Ovary (tissue), 10 donors: ENCODE measurements at places on chromosomes 1 and 21. TPM values are rescaled to one million over a fixed set of nuclear protein-coding genes. Genes with fewer than 3 reads are reported as not detected.

- peak overlapping the region; percentile 100 for H3K27ac ChIP-seq
- peak overlapping the region; percentile 63 for H3K4me3 ChIP-seq
- peaks cover 47% of the 10 kb centered on the region for H3K4me1 ChIP-seq
These were observed 583 bp downstream of the MEF2D start for GRCh38 chr1:156499842-156500542.

DNA sequence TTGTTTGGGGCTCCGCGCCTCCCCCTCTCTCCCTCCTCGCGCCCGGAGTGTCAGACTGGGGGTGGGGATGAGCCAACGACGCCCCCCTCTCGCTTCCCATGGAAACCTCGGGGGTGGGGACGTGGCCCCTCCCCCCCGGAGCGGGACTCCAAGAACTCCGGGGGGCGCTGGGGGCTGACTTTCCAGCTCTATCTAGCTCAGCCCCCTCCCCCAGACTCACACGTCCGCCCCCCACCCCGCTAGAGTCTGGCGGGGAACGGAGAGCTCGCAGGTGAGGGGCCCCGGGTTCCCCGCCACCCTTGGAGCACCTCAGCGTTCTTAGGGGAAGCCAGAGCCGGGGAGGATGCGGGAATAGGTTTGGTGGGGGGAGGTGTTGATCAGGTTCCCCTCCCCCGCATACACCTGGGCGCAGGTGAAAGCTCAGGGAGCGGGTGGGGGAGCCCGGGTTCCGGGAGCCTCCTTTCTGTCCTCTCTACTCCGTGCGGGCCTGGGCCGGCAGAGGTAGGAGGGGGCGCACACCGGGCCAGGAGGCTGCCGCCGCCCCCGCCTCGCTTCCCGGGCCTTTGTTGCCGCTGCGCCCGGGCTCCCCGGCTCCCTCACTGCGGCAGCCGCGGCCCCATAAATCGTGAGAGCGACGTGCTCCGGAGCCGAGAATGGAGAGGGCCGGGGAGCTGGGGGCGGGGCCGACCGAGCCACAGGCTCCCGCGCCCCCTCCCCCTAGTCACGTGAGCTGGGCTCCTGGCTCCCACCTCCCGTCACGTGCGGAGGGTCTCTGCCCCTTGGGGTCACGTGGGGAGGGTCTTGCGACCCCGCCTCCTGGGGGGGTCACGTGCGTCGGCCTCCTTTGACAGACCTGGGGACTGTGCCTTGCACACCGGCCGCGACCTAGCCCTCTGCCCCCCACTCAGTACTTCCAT lies 1.9 kb downstream of the EFNA3 start:
- no peaks in the 10 kb centered on the region for H3K36me3 ChIP-seq
- peaks cover 17% of the 10 kb centered on the region for H3K4me1 ChIP-seq
- no peak overlapping the region for H3K27ac ChIP-seq
- H3K27me3 ChIP-seq = peaks cover 16% of the 10 kb centered on the region
- H3K4me3 ChIP-seq = no peak overlapping the region

- no peak for DNase-seq
- H3K27ac ChIP-seq = no peak overlapping the region
- H3K4me1 ChIP-seq = no peaks in the 10 kb centered on the region
- H3K36me3 ChIP-seq = no peaks in the 10 kb centered on the region
- no peaks in the 10 kb centered on the region for H3K27me3 ChIP-seq
These were observed 26.5 kb upstream of the SLC35A3 start for GRCh38 chr1:99943223-99943794.

GRCh38 chr1:93680420-93681100 lies 1.1 kb downstream of the BCAR3 start:
- H3K27me3 ChIP-seq = no peaks in the 10 kb centered on the region
- peak overlapping the region; percentile 72 for H3K27ac ChIP-seq
- H3K4me3 ChIP-seq = peak overlapping the region; percentile 70
- DNase-seq = peak; percentile 84
- peaks cover 10% of the 10 kb centered on the region for H3K4me1 ChIP-seq

DNA sequence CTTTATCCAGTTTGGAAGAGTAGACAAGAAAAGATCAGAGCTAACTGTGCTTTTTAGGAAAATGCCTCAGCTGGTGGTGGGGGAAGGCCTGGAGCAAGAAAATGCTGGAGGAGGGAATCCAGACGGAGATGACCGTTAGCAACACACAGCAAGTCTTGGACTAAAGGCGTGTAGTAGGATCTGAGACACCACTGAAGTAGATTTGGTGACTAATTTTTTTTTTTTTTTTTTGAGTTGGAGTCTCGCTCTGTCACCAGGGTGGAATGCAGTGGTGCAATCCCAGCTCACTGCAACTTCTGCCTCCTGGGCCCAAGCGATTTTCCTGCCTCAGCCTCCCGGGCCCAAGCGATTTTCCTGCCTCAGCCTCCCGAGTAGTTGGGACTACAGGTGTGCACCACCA lies 41.2 kb downstream of the LPAR3 start:
- no peaks in the 10 kb centered on the region for H3K36me3 ChIP-seq
- no peaks in the 10 kb centered on the region for H3K27me3 ChIP-seq
- no peak for DNase-seq
- no peak overlapping the region for H3K27ac ChIP-seq
- H3K4me3 ChIP-seq = no peak overlapping the region

- no peak overlapping the region for H3K27ac ChIP-seq
- H3K27me3 ChIP-seq = no peaks in the 10 kb centered on the region
- H3K4me3 ChIP-seq = no peak overlapping the region
- H3K36me3 ChIP-seq = no peaks in the 10 kb centered on the region
- no peak for DNase-seq
- H3K4me1 ChIP-seq = no peaks in the 10 kb centered on the region
These were observed 72.3 kb upstream of the CAMK1G start for GRCh38 chr1:209511169-209511568.

- H3K27me3 ChIP-seq = no peaks in the 10 kb centered on the region
- H3K4me3 ChIP-seq = no peak overlapping the region
- peaks cover 2% of the 10 kb centered on the region for H3K4me1 ChIP-seq
- no peak overlapping the region for H3K27ac ChIP-seq
These were observed 49.6 kb upstream of the LBR start for GRCh38 chr1:225477296-225477911.

GRCh38 chr1:8879922-8880676 lies 1.6 kb upstream of the ENO1 start:
- H3K27me3 ChIP-seq = no peaks in the 10 kb centered on the region
- no peak overlapping the region for H3K4me3 ChIP-seq
- peak overlapping the region; percentile 99 for H3K27ac ChIP-seq
- H3K36me3 ChIP-seq = no peaks in the 10 kb centered on the region
- DNase-seq = no peak

- H3K27ac ChIP-seq = no peak overlapping the region
- H3K4me1 ChIP-seq = no peaks in the 10 kb centered on the region
- no peaks in the 10 kb centered on the region for H3K27me3 ChIP-seq
These were observed 27.5 kb downstream of the UBASH3A start for GRCh38 chr21:42431196-42431595.

GRCh38 chr1:189847613-189848012 lies 630.1 kb downstream of the BRINP3 start:
- no peak overlapping the region for H3K27ac ChIP-seq
- H3K27me3 ChIP-seq = no peaks in the 10 kb centered on the region
- DNase-seq = no peak
- no peak overlapping the region for H3K4me3 ChIP-seq
- no peaks in the 10 kb centered on the region for H3K4me1 ChIP-seq

- H3K27ac ChIP-seq = no peak overlapping the region
- no peaks in the 10 kb centered on the region for H3K36me3 ChIP-seq
- H3K27me3 ChIP-seq = no peaks in the 10 kb centered on the region
- peaks cover 1% of the 10 kb centered on the region for H3K4me1 ChIP-seq
- H3K4me3 ChIP-seq = no peak overlapping the region
These were observed 84.3 kb downstream of the PTPN14 start for GRCh38 chr1:214467078-214467585.

GRCh38 chr1:230877146-230877923 lies 9.0 kb upstream of the C1orf198 start:
- no peak overlapping the region for H3K4me3 ChIP-seq
- DNase-seq = no peak
- peaks cover 2% of the 10 kb centered on the region for H3K4me1 ChIP-seq
- H3K27ac ChIP-seq = no peak overlapping the region
- no peaks in the 10 kb centered on the region for H3K36me3 ChIP-seq

- H3K27me3 ChIP-seq = no peaks in the 10 kb centered on the region
- H3K4me1 ChIP-seq = peaks cover 4% of the 10 kb centered on the region
- H3K4me3 ChIP-seq = no peak overlapping the region
- H3K27ac ChIP-seq = no peak overlapping the region
- no peaks in the 10 kb centered on the region for H3K36me3 ChIP-seq
These were observed 10.2 kb upstream of the GNB1 start for GRCh38 chr1:1900883-1901640.

- H3K4me1 ChIP-seq = no peaks in the 10 kb centered on the region
- no peaks in the 10 kb centered on the region for H3K36me3 ChIP-seq
- no peak overlapping the region for H3K27ac ChIP-seq
- H3K4me3 ChIP-seq = no peak overlapping the region
- DNase-seq = no peak
These were observed 140.6 kb downstream of the SYF2 start for GRCh38 chr1:25091658-25092057.

- no peak overlapping the region for H3K27ac ChIP-seq
- no peaks in the 10 kb centered on the region for H3K27me3 ChIP-seq
These were observed 10.8 kb upstream of the IL10RB start for GRCh38 chr21:33255404-33255803.

- no peaks in the 10 kb centered on the region for H3K4me1 ChIP-seq
- no peaks in the 10 kb centered on the region for H3K36me3 ChIP-seq
- DNase-seq = no peak
- no peaks in the 10 kb centered on the region for H3K27me3 ChIP-seq
These were observed 36.9 kb upstream of the PADI2 start for GRCh38 chr1:17156108-17156507.

GRCh38 chr1:14820295-14821085 lies 222.0 kb downstream of the KAZN start:
- no peaks in the 10 kb centered on the region for H3K36me3 ChIP-seq
- DNase-seq = no peak
- no peak overlapping the region for H3K4me3 ChIP-seq
- no peaks in the 10 kb centered on the region for H3K27me3 ChIP-seq
- no peaks in the 10 kb centered on the region for H3K4me1 ChIP-seq

DNA sequence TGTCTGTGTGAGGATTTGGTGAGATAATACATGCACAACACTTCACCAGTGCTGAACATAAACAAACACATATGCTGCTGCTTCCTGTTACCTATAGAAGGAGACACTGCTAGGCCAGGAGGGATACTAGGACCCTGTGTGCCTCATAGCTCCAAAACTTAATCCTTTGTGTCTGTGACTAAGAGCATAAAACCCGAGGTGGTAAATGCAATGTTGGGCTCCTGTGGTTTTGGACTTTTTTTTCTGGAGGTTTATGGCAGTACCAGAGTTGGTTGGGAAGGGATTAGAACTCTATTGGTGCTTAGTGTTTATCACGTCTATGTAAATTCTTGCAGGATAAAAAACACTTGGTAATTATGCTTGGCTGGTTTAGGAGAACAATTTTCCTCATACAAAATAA lies 122.9 kb downstream of the NUF2 start:
- H3K36me3 ChIP-seq = no peaks in the 10 kb centered on the region
- no peak for DNase-seq
- H3K4me1 ChIP-seq = no peaks in the 10 kb centered on the region
- H3K4me3 ChIP-seq = no peak overlapping the region
- no peaks in the 10 kb centered on the region for H3K27me3 ChIP-seq

GRCh38 chr1:241286486-241286885 lies 70.5 kb downstream of the RGS7 start:
- no peak overlapping the region for H3K4me3 ChIP-seq
- no peaks in the 10 kb centered on the region for H3K4me1 ChIP-seq
- no peaks in the 10 kb centered on the region for H3K27me3 ChIP-seq

DNA sequence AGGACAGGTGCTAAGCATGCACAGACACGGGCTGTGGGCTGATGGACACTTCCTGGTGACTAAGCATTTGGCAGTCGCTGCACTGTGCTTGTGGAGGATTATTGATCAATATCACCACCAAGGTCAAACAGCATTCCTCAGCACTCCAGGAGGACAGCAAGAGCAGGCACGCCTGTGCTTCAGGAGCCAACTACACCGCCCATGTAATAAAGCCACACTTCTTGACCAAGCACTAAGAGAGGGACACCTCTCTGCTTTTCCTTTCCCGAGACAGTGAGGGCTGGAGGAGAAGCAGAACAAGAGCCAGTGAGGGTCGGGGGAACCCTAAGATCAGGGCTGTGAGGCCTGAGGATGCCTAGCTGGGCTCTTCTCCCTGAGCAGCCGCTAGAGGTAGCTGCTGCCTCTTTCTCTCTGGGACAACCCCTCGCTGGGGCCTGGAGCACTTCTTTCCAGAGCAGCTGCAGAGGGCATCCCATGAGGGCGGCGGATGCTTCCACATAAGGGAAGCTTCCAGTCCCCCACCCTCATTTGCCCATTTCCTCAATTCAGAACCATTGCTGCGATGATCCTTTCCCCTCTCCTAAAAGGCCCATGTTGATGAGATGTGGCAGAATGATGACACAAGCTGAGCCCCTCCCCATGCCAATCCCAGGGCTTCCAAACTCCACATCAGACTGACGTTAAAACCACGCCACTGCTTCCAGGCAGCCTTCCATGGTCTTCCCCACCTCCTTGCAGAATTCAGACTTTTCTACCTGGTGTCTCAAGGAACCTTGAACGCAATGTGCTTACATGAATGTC lies 19.1 kb downstream of the RAB7B start:
- no peaks in the 10 kb centered on the region for H3K27me3 ChIP-seq
- no peak overlapping the region for H3K27ac ChIP-seq
- H3K4me3 ChIP-seq = no peak overlapping the region
- H3K36me3 ChIP-seq = no peaks in the 10 kb centered on the region
- DNase-seq = peak; percentile 43
- peaks cover 2% of the 10 kb centered on the region for H3K4me1 ChIP-seq

GRCh38 chr1:199875856-199876255 lies 151.7 kb upstream of the NR5A2 start:
- no peak overlapping the region for H3K4me3 ChIP-seq
- H3K36me3 ChIP-seq = no peaks in the 10 kb centered on the region
- H3K4me1 ChIP-seq = no peaks in the 10 kb centered on the region

DNA sequence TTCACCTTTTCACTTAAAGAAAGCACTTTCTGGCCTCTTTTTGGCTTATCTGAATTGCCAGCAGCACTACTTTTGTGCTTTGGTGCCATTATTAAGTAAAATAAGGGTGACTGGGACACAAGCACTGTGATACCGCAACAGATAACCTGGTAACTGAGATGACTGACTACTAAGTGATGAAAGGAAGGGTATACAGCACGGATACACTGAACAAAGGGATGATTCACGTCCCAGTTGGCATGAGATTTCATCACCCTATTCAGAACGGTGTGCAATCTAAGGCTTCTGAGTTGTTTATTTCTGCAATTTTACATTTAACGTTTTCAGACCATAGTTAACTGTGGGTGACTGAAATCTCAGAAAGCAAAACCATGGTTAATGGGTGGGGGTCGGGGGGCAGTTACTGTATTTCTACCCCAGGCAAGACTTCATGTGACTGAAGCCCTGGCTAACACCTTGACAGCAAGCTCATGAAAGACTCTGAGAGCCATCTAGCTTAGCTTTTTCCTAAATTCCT lies 102.8 kb downstream of the CLIC6 start:
- no peak for DNase-seq
- no peaks in the 10 kb centered on the region for H3K27me3 ChIP-seq
- H3K4me1 ChIP-seq = no peaks in the 10 kb centered on the region
- H3K27ac ChIP-seq = no peak overlapping the region

GRCh38 chr1:213287987-213288386 lies 236.9 kb downstream of the RPS6KC1 start:
- no peaks in the 10 kb centered on the region for H3K27me3 ChIP-seq
- no peaks in the 10 kb centered on the region for H3K4me1 ChIP-seq
- H3K27ac ChIP-seq = no peak overlapping the region
- H3K36me3 ChIP-seq = no peaks in the 10 kb centered on the region

Gene TSPAN1
- total RNA-seq = 26.9 TPM

Gene SMCP
- total RNA-seq = 0.35 TPM

Gene TFF3
- 1.9 TPM for total RNA-seq

Gene SPRR2G
- not detected for total RNA-seq

Gene FCRLA
- total RNA-seq = not detected

Gene CNIH4
- total RNA-seq = 31.9 TPM

Gene B4GALT2
- 34.2 TPM for total RNA-seq

Gene HCN3
- 4.4 TPM for total RNA-seq

Gene ITLN2
- total RNA-seq = 2.1 TPM

Gene ALX3
- total RNA-seq = 0.12 TPM
